Stimulated activated memory B cell treated with anti-CD40 and anti-IgM and Interleukin-4, amounts not matched to agents 10 μg/mL and 1 μg/mL and 100 μg/mL, for 72 hours (primary cell): ENCODE measurements at places on chromosomes 12 and 14.

DNA sequence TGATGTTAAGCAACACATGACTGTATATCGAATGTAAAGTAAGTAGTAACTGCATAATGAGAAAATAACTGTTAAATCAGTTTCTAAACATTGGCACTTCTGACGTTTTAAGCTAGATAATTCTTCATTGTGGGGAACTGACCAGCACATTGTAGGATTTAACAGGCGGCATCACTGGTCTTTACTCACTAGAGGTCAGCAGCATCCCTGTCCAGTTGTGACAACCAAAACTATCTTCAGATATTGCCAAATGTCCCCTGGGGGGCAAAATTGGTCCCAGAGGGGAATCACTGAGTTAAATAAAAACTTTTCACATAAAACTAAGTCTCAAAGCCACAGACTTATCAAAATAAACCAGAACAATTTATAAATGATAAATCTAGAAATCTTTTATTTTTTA, 65.3 kb downstream of the BLTP3B start:
- no peak for ATAC-seq

DNA sequence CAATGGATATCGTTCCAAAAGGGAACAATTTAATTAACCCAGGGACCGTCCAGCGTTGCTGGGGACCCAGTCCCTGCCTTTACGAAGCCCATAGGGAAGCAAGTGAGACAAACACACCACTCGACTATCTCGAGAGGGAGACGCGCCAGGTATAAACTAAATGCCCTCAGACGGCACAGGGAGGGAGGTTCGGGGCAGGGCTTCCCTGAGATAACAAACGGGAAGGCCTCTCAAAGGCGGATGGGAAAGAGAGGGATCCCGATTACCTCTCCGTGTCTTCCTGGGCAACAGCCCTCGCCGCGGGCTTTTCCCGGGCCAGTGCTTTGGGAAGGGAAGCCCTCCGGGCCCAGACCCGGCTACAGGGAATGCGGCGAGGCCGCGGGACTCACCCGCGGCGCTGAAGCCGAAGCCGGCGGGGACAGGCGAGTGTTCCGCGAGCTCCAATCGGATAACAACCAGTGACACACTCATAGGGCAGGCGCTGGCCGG, 390 bp downstream of the BRAP start:
- no peak for ATAC-seq

- no peak for ATAC-seq
Measured at GRCh38 chr14:92352158-92352985, 29.4 kb downstream of the SLC24A4 start.

GRCh38 chr12:24088751-24089509, 139.5 kb upstream of the SOX5 start:
- no peak for ATAC-seq

- no peak for ATAC-seq
Measured at GRCh38 chr14:22865424-22866405, 5.8 kb upstream of the LRP10 start.

DNA sequence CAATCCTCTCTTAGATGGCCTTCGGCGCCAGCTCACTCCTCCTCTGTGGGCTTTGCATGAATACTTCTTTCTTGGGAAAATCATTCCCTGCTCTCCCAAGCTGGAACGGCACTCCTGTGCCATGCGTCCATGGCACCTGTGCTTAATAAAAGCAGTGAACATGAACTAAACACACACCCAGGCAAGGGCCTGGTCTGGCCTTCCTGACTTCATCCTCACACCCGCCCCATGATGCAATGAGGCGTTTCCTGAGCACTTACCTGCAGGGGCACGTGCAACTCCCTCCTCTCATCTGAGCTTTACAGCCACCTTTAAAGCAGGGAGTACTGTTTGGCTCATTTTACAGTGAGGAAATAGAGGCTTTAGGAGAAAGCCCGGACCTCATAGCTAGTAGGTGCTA, 219.8 kb downstream of the SLC41A2 start:
- ATAC-seq = no peak

GRCh38 chr14:97117693-97118092, 320.5 kb downstream of the VRK1 start:
- no peak for ATAC-seq

DNA sequence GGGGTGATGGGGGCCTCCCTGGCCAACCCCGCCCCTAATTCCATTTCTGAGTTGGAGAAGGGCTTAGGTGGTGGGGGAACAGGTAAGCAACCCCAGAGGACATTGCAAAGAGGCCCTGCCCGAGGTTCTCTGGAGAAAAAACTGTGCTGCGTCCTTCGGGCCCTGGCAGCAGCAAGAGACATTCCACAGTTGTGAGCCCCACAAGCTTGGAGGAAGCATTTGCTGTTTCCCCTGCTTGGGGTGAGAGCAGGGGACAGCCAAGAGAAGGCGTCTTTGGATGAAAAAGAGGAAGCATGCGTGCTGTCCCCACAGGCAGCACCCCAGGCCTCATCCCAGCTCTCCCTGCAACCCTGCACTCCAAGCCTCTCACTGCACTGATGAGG, 1.3 kb downstream of the BDKRB2 start:
- ATAC-seq = no peak

- no peak for ATAC-seq
Measured at GRCh38 chr12:10016881-10017280, 6.5 kb downstream of the CLEC12B start.

- peak; percentile 1 for ATAC-seq
Measured at GRCh38 chr14:103385929-103386712, 906 bp downstream of the MARK3 start.

- ATAC-seq = no peak
Measured at GRCh38 chr12:89355243-89356068, 3.2 kb upstream of the DUSP6 start.

GRCh38 chr12:23002381-23002780, 377.4 kb downstream of the ETNK1 start:
- ATAC-seq = peak; percentile 22
